Naive B cell (primary cell): ENCODE measurements at places on chromosomes 2 and 18.

DNA sequence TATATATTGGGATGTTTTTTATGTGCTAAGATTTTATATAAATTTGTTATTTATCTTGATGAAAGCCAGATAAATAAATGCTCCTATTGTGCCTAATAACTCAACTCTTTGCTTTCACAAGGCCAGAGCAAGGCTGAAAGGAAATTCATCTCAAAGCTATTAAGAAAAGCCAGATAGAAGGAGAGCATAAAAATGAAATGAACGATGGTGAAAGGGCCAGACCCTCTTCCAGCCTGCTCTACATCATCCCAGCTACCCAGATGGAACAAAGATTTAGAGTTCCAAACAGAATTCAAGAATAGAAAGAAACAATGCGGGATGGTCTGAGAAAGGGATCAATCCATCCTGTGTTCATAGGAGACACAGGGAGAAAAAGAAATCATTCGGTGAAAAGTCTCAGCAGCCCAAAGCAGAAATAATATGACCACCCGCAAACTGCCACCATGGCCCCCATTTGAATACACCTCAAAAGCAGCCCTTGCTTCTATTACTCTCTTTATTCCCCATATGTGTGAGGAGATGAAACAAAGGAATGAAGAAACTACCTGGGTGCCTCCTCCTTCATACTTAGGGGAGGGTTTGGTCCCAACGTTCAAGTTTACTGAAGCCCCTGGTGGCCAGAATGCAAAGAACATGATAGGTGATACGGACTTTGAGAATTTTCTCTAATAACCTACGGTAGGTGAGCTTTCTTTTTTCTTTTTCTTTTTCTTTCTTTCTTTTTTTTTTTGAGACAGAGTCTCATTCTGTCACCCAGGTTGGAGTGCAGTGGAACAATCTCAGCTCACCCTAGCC is 110.1 kb upstream of the FBXO11 start:
- H3K4me1 ChIP-seq = no peaks in the 10 kb centered on the region
- no peak overlapping the region for H3K27ac ChIP-seq
- no peak overlapping the region for H3K4me3 ChIP-seq

DNA sequence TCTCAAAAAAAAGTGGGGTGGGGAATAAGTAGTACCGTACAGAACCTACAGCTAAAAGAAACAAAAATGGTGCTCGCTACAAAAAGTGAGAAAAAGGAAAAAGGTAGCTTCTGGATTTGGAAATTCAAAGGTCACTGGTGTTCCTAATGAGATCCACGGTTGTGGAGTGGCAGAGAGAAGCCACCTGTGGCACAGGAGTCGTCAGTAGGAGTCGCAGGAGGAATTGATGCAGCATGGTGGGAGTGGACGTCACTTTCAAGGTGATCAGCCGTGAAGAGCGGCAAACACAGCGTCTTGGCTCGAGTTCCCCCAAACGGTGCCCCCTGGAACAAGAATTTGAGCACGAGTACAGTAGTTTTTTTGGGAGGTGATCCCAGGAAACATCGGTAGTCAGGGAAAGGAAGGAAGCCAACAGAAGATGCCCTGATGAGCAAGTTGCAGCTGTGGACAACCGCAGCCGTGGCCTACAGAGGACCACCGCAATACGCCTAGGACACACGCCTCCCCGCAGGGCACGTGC is 1.4 kb upstream of the TTL start:
- H3K27me3 ChIP-seq = no peaks in the 10 kb centered on the region
- DNase-seq = peak; percentile 37
- peak overlapping the region; percentile 100 for H3K4me3 ChIP-seq
- H3K27ac ChIP-seq = peak overlapping the region; percentile 99
- peaks cover 22% of the 10 kb centered on the region for H3K4me1 ChIP-seq
- H3K36me3 ChIP-seq = peaks cover 7% of the 10 kb centered on the region

DNA sequence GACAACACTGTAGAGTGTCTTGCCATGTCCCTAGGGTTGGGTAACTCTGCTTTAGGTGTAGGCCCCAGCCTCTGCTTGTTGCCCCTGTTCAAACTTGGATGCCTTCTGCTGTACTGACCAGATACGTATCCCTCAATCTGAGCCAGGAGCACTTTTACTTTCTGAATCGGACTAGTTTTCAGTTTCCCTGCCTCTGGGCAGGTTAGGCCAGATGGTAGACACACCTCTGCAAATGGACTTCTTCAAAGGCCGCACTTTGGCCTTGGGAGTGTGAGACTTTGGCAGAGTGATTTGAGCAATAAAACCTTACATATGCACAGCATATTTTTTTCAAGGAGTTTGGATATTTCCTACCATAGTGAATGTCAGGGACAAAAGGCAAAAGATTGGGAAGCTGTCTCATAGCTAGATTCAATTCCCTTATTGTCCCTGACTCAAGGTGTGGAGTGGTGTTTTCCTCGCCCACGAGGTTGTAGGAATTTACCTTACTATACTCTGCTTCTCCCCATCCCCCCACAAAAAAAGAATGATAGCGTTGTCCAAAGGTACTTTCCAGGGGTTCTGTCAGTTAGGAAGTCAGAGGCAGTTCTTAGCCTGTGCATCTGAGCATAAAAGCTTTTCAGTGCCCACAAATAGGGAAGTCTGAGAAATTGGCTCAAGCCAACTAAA is 15.3 kb upstream of the PARD3B start:
- no peak overlapping the region for H3K27ac ChIP-seq
- no peaks in the 10 kb centered on the region for H3K36me3 ChIP-seq
- no peak for DNase-seq
- no peaks in the 10 kb centered on the region for H3K4me1 ChIP-seq
- no peak overlapping the region for H3K4me3 ChIP-seq
- no peaks in the 10 kb centered on the region for H3K27me3 ChIP-seq

- H3K4me1 ChIP-seq = no peaks in the 10 kb centered on the region
- H3K4me3 ChIP-seq = no peak overlapping the region
- no peak for DNase-seq
- peaks cover under 1% of the 10 kb centered on the region for H3K36me3 ChIP-seq
- H3K27me3 ChIP-seq = no peaks in the 10 kb centered on the region
- H3K27ac ChIP-seq = no peak overlapping the region
Measured at GRCh38 chr18:62081248-62081647, 105.6 kb downstream of the PIGN start.

DNA sequence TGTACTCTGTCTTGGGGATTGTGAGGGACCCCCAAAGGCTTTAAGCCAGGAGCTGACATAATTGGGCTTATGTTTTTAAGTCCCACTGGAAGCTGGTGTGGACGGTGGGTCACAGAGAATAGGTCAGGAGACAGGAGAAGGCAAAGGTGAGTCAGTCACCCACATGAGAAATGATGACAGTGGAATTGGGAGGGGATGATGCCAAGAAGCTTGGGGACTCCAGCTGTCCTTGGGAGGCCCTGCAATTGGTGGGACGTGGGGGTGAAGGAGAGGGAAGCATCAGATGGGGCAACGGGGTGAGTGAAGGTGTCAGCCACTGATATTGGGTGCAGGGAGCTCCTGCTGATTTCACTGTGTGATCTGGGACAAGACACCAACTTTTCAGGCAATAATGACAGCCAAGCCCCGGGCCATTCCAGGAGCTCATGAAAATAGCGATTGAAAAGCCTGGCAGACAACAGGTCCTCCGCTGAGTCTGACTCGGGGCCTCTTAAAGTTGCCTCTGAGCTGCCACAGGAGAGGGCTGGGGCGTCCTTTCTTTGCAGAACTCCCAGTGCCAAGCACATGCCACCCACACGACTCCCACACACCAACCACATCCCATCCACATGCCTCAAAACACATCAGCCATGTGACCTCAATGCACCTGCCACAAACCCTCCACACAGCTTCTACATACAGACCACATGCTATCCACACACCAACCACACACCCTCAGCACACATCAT is 13.4 kb downstream of the TNS1 start:
- no peaks in the 10 kb centered on the region for H3K36me3 ChIP-seq
- H3K27ac ChIP-seq = peak overlapping the region; percentile 0
- H3K4me1 ChIP-seq = peaks cover 3% of the 10 kb centered on the region
- no peak overlapping the region for H3K4me3 ChIP-seq
- no peak for DNase-seq
